Esophagus squamous epithelium (tissue), 5 donors: ENCODE measurements at places on chromosomes 7 and 10.

DNA sequence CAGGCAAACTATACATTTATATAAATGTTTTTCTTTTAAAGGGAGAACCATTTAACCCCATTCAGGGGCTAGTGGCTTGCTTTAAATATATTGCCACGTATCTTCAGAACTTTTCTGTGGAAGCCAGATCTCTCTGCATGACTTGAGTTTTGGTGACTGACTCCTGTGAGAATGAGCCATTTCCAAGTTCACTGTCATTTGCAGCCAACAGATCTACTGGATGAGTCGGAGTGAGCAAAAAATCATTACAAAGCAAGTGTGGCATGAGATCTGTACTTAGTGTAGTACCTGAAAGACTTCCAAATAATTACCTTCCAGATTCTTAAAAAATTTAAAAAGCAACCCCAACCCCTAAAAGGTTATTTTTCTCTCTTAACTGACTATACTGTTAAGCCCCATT lies 45.6 kb downstream of the PDSS1 start:
- no peak for DNase-seq

- DNase-seq, result no peak
Observed at GRCh38 chr10:76026905-76027304, 595.5 kb downstream of the LRMDA start.

DNA sequence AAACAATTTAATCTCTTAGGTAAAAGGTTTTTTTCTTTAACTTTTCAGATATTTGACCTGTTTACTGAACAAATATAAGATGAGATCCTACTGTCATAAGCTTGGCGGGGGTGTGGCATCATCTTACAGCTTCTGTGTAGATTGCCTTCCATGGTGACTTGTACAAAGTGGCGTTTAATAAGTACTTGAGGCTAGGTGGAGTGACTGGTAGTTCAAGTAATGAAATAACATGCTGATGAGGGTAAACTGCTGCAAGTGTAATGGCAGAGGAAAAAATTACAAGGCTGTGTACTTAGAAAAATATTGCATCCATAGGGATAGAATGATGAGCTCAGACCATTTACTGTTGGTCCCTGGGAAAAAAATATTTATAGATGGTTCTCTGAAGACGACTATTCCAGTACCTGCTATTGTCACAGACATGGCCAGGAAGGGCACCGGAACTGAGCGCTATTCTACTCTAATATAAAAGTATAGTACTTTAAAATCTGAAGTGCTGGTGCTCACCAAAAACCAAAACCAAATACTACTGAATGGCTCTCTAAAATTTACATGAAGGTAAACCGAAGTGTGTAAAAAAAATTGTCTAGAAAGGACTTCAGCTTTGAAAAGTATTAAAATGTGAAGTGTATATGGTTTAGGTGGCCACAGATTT lies 42.4 kb downstream of the DNAH11 start:
- DNase-seq, result no peak

GRCh38 chr10:70649526-70649925 lies 22.8 kb upstream of the ADAMTS14 start:
- no peak for DNase-seq

DNA sequence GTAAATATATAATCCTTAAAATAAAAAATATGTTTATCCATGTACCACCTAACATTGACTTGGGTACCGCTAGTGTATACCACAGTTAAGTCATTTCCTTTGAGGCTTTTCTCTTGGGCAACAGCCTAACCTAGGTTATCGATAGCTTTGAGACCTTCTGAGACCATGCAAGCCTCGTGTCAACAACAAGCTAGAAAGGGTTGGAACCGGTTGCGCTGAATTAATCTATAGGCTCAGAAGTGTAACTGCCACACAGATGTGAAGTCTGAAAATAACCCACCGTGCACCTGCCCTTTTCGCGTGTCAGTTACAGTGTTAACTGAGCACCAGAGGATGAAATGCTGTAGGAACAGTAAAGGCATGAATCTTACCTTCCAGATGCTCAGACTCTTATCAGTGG lies 59.8 kb downstream of the ARID5B start:
- no peak for DNase-seq

- DNase-seq, result no peak
Observed at GRCh38 chr10:128475686-128476367, 349.6 kb upstream of the MKI67 start.

GRCh38 chr10:71435571-71436267 lies 39.0 kb downstream of the CDH23 start:
- no peak for DNase-seq

DNA sequence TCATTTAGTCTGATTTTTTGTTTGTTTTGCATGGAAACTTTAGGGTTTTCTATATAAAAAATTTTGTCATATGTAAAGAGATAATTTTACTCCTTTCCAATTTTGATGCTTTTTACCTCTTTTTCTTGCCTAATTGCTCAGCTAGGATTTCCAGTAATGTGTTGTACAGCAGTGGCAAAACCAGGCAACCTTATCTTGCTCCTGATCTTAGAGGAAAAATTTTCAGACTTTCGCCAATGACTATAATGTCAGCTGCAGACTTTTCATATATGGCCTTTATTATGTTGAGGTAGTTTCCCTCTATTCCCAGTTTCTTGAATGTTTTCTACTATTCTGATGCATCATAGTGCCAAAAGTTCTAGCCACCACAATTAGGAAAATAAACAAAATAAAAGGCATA lies 126.3 kb downstream of the ALOX5 start:
- DNase-seq, result no peak

GRCh38 chr10:4651404-4652037 lies 174.5 kb upstream of the AKR1E2 start:
- DNase-seq, result no peak

DNA sequence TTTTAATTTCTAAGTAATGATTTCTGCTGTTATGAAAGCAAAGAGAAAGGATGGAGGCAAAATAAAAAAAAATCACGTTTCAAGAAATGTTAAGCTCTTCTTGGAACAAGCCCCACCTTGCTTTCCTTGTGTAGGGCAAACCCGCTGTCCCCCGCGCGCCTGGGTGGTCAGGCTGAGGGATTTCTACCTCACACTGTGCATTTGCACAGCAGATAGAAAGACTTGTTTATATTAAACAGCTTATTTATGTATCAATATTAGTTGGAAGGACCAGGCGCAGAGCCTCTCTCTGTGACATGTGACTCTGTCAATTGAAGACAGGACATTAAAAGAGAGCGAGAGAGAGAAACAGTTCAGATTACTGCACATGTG lies 2.4 kb downstream of the ADRB1 start:
- no peak for DNase-seq

DNA sequence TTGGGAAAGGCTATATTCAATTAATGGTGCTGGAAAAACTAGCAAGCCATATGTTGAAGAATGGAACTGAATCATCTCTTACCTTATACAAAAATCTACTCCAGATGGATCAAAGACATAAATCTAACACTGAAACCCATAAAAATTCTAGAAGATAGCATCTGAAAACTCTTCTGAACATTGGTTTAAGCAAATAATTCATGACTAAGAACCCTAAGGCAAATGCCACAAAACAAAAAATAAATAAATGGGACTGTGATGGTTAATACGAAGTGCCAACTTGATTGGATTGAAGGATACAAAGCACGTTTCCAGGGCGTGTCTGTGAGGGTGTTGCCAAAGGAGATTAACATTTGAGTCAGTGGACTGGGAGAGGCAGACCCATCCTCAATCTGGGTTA lies 1130.0 kb downstream of the DNAJB9 start:
- no peak for DNase-seq

- DNase-seq, result no peak
Observed at GRCh38 chr7:134509010-134509409, 18.4 kb upstream of the AKR1B10 start.

- no peak for DNase-seq
Observed at GRCh38 chr7:41002741-41003610, 699.9 kb downstream of the INHBA start.

DNA sequence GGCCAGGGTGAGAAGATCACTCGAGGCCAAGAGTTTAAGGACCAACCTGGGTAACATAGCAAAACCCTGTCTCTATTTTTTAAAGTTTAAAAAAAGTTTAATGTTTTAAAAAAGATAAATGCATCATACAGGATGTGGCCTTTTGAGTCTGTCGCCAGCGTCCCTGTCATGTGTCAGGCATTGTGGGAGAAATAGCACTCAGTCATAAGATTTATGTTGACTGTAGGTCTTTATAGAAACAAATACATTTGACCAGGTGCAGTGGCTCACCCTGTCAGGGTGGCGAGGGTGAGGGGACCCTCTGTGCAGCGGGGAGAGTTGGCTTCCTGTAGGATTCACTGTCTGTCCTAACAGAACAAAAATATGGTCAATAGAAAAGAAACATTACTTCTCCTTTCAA lies 63.5 kb upstream of the SH2B2 start:
- no peak for DNase-seq

DNA sequence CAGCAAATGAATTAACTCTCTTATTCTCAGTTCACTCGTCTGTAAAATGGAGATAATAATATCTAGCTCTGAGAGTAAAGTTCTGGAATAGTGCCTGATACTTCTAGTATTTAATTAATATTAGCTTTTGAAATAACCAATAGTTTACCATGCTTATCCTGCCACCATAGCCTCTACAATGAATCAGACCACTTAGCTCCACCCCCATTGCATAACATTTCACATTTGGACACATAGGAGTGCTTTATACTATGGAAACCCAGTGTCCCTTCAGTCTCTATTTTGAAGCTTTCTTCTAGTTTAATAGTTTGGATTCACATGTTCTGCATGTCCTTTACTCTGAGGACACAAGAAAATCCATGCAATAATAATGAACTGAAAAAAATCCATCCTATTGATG lies 427.3 kb upstream of the C7orf33 start:
- no peak for DNase-seq

DNA sequence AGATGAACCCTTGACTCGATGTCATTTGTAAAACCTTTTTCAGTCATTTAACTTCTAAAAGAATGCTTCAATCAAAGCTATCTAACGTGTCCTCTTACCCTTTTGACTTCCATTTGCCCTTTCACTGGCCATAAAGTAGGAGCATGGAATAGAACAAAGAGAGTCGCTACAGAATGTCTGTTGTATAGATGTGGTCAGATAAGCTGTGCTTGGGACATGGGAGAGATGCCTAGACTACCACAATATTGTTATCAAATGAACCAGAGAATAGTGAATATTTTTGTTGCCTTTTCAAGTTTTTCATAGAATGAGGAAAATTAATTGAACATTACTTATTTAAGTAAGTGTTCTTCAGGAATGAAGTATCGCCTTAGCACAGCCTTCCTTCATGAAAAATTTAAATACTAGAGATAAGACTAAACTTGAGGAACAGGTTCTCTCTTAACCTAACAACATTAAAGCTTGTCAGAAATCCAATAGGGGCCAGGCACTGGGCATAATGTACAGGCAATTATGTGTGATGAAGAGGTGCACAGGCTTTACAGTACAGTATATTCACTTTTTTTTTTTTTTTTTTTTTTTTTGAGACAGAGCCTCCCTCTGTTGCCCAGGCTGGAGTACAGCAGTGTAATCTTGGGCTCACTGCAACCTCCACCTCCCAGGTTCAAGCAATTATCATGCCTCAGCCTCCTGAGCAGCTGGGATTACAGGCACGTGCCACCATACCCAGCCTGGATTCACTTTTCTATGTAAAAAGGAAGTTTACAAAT lies 7.5 kb upstream of the KMT2E start:
- no peak for DNase-seq

GRCh38 chr7:108146070-108146842 lies 16.1 kb upstream of the LAMB4 start:
- no peak for DNase-seq

GRCh38 chr10:130659528-130659927 lies 523.3 kb downstream of the GLRX3 start:
- no peak for DNase-seq

- DNase-seq, result no peak
Observed at GRCh38 chr7:87445897-87446296, 29.6 kb downstream of the ABCB4 start.

- no peak for DNase-seq
Observed at GRCh38 chr7:121075952-121076349, 87.4 kb downstream of the CPED1 start.

DNA sequence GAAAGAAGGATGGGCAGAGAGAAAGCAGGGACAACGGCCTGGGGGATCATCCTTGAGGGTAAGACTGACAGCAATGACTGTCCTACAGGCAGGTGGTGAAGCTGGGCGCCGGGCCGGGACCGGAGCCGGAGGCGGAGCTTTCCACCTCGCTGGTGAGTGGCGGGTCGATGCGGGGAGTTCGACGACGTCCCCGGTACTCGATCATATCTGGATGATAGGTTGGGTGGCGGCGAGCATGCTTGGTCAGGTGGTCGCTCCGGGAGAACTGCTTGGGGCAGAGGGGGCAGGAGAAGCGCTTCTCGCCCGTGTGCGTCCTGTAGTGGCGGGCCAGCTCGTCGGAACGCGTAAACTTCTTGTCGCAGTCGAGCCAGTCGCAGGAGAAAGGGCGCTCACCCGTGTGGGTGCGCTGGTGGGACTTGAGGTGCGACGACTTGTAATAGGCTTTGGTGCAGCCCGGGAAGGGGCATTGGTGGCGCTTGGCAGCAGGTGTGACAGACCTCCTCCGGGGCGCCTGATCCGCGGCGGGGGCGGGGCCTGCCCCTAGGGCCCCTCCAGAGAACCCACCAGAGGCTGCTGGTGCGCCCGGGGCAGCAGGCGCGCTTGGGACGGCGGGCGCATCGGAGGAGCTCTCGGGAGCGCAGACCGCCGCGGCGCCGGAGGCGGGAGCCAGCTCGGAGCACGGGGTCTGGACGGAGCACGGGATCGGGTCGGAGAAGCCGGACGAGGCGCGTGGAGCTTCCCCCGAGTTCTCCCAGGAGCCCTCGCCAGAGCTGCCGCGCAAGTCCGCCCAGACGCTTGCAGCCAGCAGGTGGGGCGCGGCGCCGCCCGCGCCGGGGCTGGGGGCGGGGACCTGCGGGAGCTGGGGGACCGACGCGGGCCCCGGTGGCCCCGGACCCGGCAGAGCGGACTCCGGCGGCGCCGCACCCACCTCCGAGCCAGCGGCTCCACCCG lies 752 bp downstream of the KLF14 start:
- DNase-seq, result no peak

- DNase-seq, result no peak
Observed at GRCh38 chr7:12102126-12102525, 109.0 kb upstream of the TMEM106B start.

- no peak for DNase-seq
Observed at GRCh38 chr10:12914111-12914510, 87.4 kb downstream of the CCDC3 start.

DNA sequence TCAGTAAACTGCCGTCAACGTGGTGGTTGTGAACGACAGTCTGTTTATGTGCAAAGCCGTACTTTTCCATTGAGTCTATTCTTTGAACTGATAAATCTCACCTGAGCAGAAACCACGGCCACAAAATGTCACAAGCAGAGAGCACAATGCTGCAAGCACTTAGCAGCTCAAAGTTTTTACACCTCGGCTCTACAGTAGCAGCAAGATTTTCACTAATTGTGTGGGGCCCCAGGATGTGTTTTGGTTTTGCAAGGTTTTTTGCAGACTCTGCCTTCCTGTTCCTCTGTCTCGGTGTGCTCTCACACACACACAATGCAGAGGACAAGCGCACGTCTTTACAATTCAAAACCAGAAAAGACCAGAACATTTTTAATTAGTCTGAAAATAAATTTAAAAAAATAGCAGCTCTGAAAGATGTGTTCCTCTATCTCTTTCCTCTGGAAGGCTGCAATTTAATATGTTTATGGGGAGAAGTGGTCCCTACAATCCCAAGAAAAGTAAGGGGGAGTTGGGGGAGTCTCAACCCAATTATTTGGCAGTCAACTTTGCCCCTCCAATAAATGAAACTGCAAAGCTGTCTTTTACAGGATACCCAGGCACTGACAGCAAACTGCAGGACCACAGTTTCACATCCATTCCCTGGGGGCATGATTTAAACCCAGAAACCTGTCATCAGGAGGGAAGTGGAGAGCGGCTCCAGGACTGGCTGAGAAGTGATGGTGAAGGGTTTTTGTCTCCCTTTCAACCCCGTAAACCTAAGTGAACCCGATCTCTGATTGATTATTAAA lies 73.8 kb upstream of the SFMBT2 start:
- DNase-seq, result no peak
